ENCODE measurements at places on chromosomes 6 and 20. TPM values are rescaled to one million over a fixed set of nuclear protein-coding genes. Genes with fewer than 3 reads are reported as not detected.

Gene KHDC1L
- total RNA-seq: not detected

Gene SEMG1
- not detected for total RNA-seq

Gene SLC22A7
- 22.6 TPM for total RNA-seq

- peak; percentile 86 for DNase-seq
These were observed 37.6 kb upstream of the MPC1 start for GRCh38 chr6:166420351-166420750.

GRCh38 chr20:6698723-6699122 lies 68.8 kb upstream of the BMP2 start:
- DNase-seq: no peak

DNA sequence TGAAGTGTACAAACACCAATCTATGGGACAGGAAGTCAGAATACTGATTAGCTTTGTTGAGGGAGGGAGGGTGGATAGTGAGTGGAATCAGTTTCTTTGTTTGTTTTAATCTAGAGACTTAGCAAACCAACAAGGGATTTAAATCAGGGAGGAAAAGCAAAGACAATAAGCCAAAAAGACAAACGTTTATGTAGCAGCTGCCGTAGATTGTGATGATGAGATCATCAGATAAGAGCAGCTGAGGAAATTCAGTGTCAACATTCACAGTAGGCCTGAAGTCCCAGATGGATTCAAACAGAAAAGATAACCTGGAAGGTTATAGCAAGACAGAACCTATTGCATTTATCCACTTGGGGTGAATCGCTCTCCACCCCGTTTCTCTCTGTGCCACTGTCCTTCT lies 104.9 kb upstream of the SYNDIG1 start:
- no peak for DNase-seq

Gene OLIG3
- not detected for total RNA-seq

Gene DAAM2
- total RNA-seq: not detected

DNA sequence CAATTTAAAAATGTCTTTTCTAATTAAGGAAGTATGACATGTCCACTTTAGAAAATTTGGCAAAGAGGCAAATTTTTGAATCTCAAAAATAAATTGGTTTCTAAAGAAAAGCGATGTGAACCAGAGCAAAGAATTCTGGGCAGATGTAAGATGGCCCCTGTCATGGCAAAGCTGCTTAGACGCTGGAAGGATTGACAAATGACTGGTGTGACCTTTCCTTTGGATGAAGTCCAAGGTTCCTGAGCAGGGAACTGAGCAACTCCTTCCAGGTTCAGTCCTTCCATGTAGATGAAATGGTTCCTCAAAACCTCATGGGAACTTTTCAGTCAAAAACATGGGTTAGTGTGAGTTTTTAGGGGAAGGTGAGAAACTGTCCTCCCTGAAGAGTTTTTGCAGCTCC lies 25.1 kb downstream of the BRPF3 start:
- no peak for DNase-seq

All from HepG2 (cell line).